ENCODE measurements at places on chromosomes 16 and 17.

DNA sequence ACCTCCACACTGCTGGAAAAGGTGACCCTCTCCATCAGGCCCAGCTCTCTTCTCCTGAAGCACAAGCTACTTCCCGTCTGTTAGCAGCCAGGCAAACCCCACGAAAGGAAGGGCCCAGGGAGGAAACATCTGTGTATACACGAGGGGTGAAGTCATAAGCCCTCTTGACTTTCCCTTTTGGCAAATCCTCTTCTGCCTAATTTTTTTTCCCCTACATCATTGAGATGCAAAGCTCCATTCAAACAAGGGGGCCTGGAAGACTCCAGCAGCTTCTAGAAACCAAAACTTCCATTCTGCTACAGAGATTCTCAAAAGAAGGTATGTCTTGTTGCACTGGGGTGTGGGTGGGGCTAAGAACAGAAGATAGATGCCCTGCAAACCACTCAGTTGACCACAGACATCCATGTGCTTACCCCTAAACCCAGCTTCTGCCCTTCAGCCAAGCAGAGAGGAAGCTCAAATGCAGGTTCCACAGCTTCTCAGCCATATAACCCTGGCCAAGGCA is 145.6 kb upstream of the RCVRN start:
- no peak for DNase-seq

GRCh38 chr17:59165933-59166342 is 10.4 kb downstream of the PRR11 start:
- DNase-seq: peak; percentile 12

GRCh38 chr16:70573451-70574121 is 50.0 kb downstream of the SF3B3 start:
- no peak for DNase-seq

DNA sequence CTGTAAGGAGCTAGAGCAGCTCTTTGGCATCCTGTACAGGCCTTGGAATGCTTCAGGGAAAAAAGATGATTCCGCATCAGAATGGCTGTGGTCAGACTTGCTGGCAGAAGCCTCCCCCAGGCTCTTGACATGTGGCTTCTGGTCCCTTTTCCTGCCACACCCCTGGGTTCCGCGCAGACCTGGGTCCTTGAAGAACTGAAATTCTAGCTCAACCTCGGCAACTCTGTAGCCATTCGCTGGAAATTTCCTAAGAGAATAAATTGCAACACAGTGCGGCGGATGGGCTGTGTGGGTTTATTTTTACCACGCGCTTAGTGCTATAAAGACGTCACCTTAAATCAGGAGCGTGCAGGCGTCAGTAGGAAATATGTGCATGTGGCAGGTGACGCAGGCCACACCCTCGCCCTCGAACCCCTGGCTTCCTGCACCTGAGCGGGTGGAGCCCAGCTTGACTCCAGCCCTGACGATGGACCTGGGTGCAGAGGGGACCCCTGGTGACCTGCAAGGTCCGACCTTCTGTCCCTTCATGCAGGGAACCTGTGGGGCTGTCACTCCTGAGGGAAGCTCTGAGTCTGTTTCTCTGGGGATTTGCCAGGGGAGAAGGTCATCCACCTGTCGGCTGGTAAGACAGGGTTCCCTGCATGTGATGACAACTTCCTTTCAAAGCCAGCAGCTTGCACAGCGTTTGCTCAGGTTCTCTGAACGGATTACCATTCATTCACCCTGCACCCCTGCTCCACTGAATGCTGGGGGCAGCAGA is 46.3 kb downstream of the METRNL start:
- DNase-seq: no peak

- DNase-seq: no peak
Measured at GRCh38 chr16:12942861-12943260, 41.5 kb downstream of the SHISA9 start.

DNA sequence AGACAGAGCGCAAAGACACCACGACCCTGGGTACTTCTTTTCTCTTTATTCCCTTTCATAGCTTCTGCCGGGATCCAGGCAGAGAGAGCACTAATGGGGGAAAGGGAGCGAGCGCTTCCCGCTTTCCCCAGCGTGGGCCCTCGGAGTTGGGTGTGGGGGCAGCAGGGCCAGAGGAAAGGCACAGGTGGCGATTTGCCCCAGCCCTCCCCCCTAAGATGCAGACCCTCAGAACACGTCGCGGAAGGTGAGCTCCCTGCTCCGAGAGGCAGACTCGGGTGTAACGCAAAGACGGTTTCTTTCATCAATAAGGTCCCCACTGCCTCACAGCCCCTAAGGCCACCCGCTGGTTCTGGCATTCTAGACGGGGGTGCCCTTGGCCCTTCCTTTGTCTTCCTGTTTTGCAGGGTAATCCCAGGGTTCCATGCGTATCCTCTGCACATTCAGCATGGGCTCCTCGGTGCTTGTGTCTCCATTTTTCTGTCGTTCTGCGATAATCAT is 570 bp upstream of the NME3 start:
- peak; percentile 66 for DNase-seq

- DNase-seq: no peak
Measured at GRCh38 chr16:58413359-58413758, 21.1 kb downstream of the GINS3 start.

- DNase-seq: no peak
Measured at GRCh38 chr17:13888056-13888609, 181.2 kb upstream of the COX10 start.

GRCh38 chr16:79156761-79157160 is 443.8 kb downstream of the MAF start:
- DNase-seq: no peak

DNA sequence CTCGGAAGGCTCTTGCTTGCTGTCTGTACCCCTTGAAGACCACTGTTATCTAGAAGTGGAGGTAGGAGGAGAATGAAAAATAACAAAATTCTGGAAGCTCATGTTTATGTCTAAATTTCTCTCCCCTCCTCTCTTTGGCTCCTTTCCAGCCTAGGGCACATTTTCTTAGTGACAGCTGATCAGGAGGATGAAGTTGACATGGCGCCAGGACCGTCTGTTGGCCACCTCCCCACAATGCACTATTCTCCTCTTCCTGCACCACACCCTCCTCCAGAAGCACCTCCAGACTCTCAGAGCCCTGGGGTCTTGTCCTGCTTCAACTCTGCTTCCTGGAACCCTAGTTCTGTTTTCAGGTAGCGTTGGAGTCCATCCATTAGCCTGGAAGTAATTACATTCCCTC is 25.5 kb upstream of the SSTR2 start:
- DNase-seq: no peak

GRCh38 chr17:65447823-65448222 is 113.6 kb downstream of the AXIN2 start:
- DNase-seq: no peak

GRCh38 chr16:66898207-66898606 is 17.9 kb downstream of the PDP2 start:
- no peak for DNase-seq

- no peak for DNase-seq
Measured at GRCh38 chr16:17370731-17371285, 100.0 kb downstream of the XYLT1 start.

GRCh38 chr16:22683730-22684573 is 130.0 kb upstream of the HS3ST2 start:
- DNase-seq: no peak

- DNase-seq: no peak
Measured at GRCh38 chr16:59116744-59117143, 382.6 kb upstream of the GOT2 start.

DNA sequence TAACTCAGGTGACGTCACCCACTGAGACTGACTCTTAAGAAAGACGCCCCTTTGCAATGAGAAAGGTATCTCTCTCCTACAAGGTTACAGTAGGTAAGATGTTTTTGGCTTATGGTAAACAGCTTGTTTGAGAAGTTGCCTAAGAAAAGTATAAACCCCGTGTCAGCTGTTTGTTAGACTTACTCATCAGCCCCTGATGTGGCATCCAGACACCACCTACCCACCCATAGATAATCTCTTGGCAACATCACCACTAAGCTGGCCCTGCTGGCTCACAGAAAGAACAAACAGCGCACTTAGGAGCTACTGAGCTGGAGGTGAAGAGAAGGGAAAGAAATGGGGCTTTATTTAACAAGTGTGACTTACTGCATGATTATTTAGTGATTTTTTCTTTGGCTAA is 121.0 kb downstream of the PARN start:
- DNase-seq: no peak

GRCh38 chr16:76294396-76295214 is 17.4 kb downstream of the CNTNAP4 start:
- no peak for DNase-seq

- DNase-seq: no peak
Measured at GRCh38 chr16:65624666-65625065, 502.8 kb upstream of the CDH11 start.

GRCh38 chr16:70662991-70663523 is 16.7 kb downstream of the IL34 start:
- no peak for DNase-seq

- DNase-seq: no peak
Measured at GRCh38 chr17:77836557-77837041, 121.9 kb upstream of the TNRC6C start.

DNA sequence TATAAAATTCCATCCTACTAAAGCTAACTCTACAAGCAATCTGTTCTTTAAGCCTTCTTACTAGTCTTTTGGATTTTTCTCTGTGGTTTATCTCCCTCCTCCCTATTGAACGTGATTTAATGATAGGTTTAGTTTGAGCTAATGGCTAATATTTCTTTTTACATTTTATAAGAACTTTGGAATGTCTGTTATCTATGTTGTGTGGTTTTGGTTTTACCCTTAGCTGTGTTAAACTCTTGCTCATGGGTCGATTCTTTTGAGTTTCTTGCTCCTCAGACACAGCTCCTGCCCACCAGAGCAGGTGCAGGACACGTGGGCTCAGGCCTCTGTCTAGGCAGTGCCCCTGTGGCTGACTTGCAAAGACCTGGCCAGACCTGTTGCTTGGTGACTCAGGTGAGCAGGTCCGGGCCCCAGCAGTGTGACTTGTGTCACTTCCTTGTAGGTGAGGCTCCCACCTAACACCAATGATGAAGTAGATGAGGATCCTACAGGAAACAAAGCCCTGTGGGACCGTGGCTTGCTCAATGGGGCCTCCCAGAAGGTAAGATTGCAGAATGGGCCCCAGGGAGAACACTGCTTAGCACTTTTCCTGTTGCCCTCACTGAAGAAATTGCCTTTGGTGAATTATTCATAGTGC is 45.1 kb downstream of the SF3B3 start:
- no peak for DNase-seq

DNA sequence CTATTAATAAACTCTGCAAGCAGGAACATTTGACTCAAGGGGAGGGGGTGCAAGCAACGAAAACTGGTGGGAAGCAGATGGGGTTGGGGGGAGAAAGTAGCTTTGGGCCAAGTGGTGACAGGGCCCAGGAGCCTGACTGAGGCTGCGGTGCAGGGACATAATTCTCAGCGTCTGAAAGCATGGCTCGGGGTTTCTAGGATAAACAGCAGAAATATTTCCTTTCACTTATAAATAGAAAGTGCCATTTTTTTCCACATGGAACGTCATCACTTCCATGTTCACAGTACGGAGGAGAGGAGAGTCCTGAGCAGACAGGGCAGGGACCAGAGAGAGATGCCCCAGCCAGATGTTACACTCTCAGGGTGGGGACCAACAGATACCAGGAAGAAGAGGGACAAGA is 197.1 kb downstream of the ZFHX3 start:
- DNase-seq: no peak

DNA sequence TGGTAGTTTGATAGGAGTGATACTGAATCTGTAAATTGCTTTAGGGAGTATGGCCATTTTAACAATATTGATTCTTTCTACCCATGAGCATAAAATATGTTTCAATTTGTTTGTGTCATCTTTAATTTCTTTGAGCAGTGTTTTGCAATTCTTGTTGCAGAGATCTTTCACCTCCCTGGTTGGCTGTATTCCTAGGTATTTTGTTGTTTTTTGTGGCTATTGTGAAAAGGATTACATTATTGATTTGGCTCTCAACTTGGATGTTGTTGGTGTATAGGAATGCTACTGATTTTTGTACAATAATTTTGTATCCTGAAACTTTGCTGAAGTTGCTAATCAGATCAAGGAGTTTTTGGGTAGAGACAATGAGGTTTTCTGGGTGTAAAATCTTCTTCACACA is 3.2 kb downstream of the KRTAP9-9 start:
- DNase-seq: no peak

- DNase-seq: peak; percentile 59
Measured at GRCh38 chr17:7932949-7933348, 943 bp downstream of the CNTROB start.

- DNase-seq: no peak
Measured at GRCh38 chr16:50861451-50861850, 119.6 kb downstream of the CYLD start.

DNA sequence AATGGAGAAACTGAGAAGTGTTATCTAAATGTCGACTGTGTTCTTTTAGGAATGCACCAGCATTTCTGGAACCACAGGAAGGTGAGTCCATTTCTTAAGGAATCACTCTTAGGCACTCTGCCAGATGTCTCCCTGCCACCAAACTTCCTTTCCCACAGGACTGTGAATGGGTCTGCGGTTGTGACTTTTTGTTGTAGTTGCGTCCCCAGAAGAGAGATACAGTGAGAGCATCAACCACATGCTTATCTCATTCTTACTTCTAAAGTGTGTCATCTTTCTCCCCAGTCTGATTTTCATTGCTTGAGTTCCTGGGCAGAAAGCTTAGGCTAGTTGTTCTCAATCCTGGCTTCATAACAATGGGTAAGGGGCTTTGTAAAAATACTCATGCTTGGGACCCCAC is 13.4 kb downstream of the ITPRIPL2 start:
- DNase-seq: no peak

DNA sequence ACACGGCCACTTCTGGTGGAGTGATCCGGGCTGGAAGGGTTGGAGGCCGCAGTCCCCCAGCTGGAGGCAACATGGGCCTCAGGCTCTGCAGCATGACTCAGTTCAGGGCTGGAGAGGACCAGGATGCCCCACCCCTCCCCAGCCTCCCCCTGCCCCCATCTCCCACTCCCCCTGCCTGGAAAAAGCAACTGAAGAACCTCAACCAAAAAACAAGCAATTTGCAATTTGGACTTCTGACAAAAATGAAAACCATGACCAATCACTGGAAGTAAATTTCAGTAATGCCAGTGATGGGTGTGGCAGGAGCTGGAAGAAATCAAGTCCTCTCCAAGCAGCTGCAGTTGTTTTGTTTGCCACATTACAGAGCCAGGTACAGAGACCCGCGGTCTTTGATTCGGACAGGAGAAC is 6.6 kb upstream of the MIF4GD start:
- no peak for DNase-seq

DNA sequence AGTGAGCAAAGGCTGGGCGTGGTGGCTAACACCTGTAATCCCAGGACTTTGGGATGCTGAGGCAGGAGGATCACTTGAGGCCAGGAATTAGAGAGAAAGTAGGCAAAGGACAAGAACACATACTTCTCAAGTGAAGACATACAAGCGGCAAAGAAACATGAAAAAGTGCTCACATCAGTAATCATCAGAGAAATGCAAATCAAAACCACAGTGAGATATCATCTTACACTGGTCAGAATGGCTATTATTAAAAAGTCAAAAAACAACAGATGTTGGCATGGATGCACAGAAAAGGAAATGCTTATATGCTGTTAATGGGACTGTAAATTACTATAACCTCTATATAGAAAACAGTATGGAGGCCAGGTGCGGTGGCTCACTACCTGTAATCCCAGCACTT is 12.2 kb upstream of the SLX4 start:
- no peak for DNase-seq

DNA sequence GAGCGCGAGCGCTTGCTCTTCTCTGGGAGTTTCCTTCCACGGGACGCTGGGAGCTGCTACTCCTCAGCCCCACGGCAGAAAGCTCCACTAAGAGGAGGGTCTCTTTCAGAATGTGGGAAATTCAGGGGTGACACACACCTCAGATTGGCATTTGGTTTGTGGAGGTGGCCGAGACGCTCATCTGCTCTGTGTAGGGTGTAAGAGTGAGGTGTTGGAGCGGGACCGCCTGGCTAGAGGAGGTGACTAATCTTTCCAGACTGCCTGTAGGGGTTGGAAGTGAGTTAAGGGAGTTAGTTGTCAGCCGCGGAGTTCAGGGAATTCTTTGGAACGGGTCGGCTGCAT is 735 bp downstream of the PSMD11 start:
- DNase-seq: peak; percentile 23
